ENCODE measurements at places on chromosomes 12 and 14.

- no peak for DNase-seq
These were observed 31.3 kb downstream of the GABARAPL1 start for GRCh38 chr12:10243818-10244520.

- DNase-seq, result no peak
These were observed 216.2 kb upstream of the RMST start for GRCh38 chr12:97246368-97246767.

GRCh38 chr14:89143595-89143994 is 273.4 kb downstream of the FOXN3 start:
- DNase-seq, result no peak

GRCh38 chr14:101557811-101558738 is 3.2 kb upstream of the DIO3 start:
- DNase-seq, result peak; percentile 6

DNA sequence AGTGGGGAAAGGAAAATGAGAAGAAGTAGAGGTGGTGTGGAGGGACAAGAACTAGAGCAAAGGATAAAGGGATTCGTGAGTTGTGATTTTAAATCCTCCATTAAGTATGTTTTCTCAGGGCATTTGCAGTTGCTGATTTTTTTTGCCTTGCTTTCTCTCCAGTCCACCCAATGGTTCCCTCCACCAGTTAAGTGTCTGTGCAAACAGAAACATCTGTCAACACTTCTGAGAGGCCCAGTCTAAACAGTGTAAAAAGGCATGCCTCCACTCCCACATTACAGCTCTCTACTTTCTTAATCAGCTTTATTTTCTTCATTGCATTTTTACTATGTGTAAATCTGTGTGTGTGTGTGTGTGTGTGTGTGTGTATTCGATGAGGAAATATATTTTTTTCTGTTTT is 141.2 kb downstream of the PPFIA2 start:
- peak; percentile 12 for DNase-seq

DNA sequence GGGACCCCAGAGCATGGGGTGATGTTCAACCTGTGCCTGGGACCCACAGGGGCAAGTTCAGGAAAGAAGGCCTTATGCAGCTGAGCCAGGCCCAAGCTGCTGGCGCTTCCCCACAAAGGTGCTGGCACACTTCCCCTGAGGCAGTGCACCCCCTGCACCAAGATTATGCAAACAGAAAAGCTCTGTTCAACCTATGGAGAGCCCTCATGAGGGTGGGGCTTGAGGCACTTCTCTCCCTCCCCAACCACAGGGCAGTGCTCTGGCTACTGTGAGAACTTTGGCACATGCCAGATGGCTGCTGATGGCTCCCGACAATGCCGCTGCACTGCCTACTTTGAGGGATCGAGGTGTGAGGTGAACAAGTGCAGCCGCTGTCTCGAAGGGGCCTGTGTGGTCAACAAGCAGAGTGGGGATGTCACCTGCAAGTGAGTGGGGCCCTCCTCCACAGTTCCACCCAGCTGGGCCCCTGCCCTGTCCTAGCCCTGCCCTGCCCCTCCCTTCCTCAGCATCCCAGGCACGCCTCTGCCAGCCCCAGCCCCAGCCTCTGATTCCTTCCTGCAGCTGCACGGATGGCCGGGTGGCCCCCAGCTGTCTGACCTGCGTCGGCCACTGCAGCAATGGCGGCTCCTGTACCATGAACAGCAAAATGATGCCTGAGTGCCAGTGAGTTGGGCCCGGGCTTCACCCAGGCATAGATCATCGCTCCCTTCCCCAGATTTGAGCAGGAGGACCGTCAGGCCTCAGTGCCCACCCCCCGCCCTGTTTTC is 5.5 kb upstream of the NXPH4 start:
- DNase-seq, result no peak

DNA sequence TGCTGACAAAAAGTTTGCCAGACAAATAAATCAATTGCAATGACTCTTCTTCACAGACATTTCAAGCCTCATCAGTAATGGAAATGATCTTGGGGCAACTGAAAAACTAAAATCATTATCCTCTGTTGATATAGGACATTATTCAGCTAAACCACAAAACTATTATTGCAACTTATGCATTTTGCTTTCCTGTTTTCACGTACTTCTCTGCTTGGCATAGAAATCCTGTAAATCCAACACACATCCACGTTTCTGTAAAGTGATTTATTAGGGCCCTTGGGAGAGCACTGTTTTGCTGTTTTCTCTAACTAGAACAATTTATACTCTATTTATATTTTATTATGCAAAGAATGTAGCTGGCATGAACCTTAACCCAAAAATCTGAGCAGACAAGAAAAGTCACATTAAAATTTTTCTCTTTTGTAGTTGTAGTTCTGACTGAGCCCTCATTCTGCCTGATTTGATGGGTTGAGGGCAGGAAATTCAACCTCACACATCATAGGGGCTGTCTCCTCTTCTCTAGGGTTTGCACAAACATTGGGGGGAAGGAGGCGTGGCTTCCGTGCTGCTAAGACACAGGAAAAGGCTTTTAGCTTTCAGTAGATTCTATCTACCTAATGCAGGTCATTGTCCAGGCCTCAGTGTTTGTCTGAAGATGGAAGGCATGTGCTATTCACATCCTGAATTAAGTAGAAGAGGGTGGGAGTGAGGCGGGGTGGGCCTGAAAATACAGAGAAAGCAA is 11.5 kb upstream of the NUP107 start:
- DNase-seq, result no peak

DNA sequence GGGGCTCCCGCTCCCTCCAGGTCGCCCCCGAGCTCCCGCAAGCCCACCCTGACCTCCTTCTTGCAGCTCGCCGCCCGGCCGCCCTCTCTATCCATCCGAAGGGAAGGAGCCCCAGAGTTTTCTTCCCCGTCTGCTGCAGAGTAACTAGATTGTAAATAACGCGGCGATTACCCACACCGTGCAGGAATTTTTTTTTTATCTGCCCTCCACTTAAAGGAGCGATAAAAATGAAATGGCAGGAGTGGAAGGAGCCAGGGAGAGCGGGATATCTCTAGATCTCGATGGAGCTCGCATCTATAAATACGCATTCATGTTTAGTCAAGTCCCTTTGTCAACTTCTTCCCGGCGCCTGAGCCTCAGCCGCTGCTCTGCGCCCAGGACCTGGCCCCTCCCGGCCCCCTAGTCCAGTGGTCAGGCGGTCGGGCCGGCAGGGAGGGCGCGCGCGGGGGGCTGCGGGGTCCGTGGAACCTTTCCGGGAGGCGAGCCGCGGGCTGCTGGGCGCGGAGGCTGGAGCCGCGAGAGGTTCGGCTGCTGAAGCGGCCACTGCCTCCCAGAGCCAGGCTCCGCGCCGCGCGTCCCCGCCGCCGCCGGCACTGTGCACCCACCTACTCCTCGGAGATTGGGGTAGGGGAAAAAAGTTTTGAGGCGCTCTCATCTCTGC is 386.0 kb downstream of the BCAT1 start:
- DNase-seq, result peak; percentile 81

GRCh38 chr14:81311141-81311540 is 89.0 kb downstream of the STON2 start:
- DNase-seq, result no peak

- DNase-seq, result no peak
These were observed 4.4 kb downstream of the CD9 start for GRCh38 chr12:6204533-6205143.

DNA sequence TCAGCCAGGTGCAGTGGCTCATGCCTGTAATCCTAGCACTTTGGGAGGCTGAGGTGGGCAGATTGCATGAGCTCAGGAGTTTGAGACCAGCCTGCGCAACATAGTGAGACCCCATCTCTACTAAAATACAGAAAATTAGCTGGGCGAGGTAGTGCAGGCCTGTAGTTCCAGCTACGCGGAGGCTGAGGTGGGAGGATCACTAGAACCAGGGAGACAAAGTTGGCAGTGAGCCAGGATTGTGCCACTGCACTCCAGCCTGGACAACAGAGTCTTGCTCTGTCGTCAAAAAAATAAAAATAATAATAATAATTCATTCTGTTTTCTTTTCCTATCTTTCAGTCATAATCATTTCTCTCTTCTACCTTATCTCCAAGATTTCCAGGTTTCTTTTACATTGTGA is 48.6 kb upstream of the USP44 start:
- no peak for DNase-seq

DNA sequence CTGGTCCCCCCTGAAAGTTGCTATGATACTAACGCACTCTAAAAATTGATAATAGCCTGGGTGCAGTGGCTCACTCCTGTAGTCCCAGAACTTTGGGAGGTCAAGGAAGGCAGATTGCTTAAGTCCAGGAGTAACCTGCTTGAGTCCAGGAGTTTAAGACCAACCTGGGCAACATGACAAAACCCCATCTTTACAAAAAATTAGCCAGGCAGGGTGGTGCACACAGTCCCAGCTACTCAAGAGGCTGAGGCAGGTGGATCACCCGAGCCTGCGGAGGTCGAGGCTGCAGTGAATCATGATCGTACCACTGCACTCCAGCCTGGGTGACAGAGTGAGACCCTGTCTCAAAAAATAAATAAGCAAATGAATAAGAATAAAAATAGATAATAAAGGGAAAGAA is 42.9 kb downstream of the HEATR5A start:
- DNase-seq, result no peak

DNA sequence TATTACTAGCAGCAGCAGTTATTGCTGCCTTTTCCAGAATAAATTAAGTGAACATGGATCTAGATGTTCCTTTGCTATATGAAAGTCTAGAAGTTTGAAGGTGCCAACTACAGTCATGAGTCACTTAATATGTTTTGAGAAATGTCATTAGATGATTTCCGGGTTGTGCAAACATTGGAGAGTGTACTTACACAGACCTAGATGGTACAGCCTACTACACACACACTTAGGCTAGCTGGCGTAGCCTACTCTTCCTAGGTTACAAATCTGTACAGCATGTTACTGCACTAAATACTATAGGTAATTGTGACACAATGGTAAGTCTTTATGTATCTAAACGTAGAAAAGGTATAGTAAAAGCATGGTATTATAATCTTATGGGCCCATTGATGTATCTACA is 368.1 kb downstream of the PDZRN4 start:
- no peak for DNase-seq

DNA sequence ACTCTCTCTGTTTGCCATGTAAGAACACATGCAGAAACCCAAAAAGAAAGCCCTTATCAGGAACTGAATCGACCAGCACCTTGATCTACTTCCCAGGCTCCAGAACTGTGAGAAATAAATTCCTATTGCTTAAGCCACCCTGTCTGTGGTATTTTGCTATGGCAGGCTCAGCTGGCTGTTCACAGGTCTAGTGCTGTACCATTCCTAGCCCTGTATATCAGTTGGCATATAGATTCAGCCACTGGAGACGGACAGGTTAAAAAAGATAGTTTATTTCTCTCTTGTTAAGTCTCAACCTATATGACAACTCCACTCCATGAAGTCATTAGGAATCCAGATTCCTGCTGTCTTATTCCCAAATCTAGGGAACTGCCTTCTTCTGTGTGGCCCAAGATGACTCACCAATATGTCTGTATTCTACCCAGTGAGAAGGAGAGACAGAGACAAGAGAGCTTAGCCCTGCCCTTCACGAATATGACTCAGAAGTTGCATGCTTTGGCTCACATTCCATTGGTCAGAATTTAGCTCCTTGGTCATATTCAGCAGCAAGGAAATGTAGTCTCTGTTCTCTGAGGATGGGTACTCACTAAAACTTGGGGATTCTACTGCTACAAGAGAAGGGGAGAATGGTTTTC is 57.0 kb downstream of the PLEKHG7 start:
- peak; percentile 91 for DNase-seq

- no peak for DNase-seq
These were observed 447.3 kb downstream of the NELL2 start for GRCh38 chr12:44428825-44429224.

DNA sequence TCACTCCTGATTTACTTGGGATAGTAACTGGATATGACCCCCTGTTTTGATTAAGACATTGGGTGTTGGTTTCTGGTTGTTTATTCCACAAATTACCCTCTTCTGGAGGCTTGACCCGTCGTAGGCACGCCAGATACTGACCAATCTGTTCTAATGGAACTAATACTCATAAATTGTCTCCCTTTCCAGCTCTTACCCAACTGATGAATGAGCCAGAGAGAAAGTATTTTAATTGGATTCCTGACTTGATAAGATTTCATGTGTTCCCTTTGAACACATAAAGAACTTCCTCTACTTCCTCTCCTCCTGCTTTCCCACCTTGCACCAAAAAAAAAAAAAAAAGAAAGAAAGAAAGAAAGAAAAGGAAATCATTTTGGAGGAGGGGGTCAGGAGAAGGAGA is 340.9 kb downstream of the PCNX1 start:
- peak; percentile 91 for DNase-seq

Data from fibroblast of villous mesenchyme (primary cell).